NCI-H226 (cell line): ENCODE measurements at places on chromosomes 11 and 22.

DNA sequence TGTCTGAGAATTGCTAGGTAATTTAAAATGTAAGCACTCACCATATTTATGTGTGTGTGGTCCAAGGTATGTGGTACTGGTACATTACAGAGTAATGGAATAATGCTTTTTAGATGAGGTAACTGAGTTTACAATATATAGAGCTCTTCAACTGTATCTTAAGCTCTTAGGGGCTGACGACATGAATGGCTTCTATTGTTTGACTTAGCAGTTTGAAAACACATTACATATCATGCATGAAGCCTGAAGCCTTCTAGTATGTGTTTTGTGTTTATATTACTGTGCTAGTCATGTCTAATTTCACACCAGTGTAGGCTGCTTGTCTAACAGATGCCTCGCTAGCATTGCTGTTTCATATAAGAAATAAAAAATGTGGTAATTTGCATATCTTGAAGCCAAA is 37.2 kb downstream of the GAS2 start:
- no peak for DNase-seq

- DNase-seq = peak; percentile 17
Observed at GRCh38 chr11:121249039-121249663, 43.4 kb upstream of the SC5D start.

DNA sequence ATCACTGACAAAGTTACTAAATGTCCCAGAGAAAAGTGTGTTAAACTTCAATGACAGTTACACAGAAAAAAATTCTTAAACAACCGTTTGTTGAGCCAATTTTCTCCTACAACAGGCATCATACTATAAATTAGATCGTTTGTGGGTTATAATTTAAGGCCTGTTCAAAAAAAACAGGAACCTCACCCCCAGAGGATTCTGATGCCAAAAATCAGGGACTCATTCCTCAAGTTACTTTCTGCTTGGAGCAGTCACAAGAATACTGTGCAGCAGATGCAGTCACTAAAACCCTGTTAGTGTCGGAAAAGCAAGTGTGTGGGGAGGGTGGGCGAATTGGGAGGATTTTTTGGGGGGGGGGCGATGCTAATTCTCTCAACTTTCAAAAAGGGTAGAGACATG is 657 bp downstream of the CWC15 start:
- no peak for DNase-seq

- no peak for DNase-seq
Observed at GRCh38 chr11:131592734-131593133, 222.3 kb downstream of the NTM start.

DNA sequence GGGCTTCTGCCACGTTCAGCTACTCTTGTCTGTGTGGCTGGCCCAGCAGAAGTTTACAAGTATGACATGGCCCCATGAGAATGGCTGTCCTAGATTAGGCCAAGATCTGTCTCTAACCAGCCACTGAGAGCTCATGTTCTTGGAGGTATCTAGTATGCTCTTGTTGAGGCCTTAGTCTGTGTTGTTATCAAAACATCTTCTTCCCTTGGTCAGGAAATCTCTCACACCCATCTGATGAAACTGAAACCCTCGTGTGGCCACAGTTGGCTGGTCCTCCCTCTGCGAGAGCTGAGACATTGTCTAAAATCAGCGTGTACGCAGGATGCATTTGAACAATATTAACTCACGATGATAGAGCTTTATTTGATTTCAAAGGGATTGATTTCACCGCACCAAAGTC is 109.0 kb upstream of the NNMT start:
- DNase-seq = no peak

DNA sequence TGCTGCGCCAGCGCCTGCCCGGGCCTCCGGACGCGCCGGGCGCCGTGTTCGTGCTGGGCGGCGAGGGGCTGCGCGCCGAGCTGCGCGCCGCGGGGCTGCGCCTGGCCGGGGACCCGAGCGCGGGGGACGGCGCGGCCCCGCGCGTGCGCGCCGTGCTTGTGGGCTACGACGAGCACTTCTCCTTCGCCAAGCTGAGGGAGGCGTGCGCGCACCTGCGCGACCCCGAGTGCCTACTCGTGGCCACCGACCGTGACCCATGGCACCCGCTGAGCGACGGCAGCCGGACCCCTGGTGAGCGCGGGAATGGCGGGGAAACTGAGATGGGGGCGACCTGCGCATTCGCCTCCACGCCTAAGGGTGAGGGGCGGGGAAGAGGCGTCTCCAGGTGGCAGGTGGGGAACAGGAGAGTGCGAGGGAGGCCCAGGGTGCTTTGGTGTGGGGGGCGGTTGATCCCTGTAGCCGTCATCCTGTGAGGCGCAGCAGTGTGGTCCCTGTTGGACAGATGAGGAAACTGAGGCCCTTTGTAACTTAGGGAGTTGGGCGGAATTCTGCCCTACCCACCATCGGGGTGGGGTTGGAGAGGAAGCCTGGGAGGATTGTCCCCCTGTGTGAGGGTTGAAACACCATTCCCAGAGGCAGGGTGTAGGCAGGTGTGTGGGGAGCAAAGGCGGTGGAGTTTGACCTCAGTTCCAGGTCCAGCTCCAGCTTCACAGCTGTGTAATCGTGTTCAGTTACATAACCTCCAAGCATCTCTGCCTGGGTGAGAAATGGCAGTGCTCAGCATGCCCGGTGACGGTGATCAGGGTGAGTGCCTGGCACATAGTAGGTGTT is 758 bp downstream of the PDXP start:
- no peak for DNase-seq

DNA sequence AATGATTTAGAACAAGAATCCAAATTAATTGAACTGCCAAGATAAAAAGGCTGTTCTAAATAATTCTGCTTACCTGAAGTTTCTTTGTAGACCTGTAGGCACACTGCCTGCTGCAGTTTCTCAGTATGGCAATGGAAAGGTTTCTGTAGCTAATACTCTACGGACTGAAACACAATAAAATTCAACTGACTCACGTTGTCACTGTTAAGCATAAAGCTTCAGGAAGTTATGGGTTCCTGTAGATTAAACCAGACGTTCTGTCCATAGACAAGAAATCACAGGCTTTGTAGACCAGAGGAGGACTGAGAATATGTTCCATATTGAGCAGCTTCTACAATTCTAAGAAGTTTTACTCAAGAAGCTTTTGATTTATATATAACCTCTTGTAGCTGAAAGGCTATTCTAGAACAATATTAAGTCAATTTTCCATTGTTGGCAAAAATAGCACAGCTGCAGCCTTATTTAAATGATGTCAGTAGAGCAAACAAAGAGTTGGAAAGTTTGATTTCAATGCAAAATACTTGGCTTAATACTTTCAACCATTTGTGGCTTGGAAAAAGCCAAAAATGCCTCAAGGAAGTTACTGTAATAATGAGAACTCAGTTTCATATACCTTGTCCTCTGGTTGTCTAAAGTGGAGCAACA is at the start of gene GLYATL2:
Gene GLYATL2 (minus strand): TSS at position 344 of the 645 bp plus-strand sequence. CDS start 5,092 bp downstream, outside the sequence.
- DNase-seq = no peak

DNA sequence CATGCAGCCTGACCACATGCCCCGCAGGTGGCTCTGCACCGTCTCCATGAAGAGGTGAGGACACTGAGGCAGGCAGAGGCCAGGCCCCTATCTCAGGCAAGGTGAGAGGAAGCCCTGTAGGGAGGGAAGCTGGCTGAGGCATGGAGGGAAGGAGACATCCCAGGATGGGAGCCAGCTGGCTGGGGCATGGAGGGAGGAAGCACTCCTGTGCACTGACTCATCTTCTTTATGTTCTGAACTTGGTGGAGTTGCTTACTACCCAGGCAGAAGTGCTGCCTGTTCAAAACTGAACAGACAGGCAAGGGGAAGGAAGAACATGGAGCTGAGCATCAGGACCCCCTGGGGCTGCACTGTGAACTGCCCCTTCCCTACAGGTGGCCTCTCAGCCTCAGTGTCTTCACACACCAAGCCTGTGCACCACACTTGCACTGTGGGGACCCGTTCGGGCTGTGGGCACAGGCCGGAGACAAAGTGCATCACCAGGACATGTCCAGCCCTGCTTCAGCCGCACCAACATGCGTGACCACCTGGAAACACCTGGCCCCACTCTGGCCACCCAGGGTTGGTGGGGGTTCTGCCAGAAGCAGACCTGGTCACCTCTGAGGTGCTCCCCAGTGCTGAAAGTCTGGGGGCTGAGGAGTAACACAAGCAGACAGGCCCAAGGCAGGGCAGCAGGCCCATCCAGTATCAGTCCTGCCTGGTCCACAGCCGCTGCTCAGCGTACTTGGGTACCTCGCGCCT is 55.5 kb downstream of the DGCR2 start:
- peak; percentile 49 for DNase-seq

- DNase-seq = peak; percentile 9
Observed at GRCh38 chr22:29503811-29504372, 23.9 kb downstream of the NEFH start.

GRCh38 chr11:112564228-112564955 is 303.7 kb upstream of the PLET1 start:
- DNase-seq = no peak

GRCh38 chr11:67283481-67283963 is 5.6 kb upstream of the ANKRD13D start:
- DNase-seq = no peak

DNA sequence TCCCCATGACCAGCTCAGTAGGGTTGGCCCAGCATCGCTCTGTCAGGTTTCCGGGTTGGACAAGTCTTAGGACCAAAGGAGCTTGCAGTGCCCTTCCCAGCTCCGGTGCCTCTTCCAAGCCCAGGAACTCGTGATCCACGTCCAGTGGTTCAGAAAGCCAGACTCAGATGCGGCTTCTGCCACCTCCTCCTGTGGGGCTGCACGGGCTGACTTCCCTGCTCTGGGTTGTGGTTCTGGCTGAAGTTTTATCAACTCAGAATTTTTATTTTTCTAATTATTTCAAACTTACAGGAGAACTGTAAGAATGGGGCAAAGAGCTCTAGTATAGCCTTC is 85.0 kb downstream of the BCR start:
- DNase-seq = no peak

DNA sequence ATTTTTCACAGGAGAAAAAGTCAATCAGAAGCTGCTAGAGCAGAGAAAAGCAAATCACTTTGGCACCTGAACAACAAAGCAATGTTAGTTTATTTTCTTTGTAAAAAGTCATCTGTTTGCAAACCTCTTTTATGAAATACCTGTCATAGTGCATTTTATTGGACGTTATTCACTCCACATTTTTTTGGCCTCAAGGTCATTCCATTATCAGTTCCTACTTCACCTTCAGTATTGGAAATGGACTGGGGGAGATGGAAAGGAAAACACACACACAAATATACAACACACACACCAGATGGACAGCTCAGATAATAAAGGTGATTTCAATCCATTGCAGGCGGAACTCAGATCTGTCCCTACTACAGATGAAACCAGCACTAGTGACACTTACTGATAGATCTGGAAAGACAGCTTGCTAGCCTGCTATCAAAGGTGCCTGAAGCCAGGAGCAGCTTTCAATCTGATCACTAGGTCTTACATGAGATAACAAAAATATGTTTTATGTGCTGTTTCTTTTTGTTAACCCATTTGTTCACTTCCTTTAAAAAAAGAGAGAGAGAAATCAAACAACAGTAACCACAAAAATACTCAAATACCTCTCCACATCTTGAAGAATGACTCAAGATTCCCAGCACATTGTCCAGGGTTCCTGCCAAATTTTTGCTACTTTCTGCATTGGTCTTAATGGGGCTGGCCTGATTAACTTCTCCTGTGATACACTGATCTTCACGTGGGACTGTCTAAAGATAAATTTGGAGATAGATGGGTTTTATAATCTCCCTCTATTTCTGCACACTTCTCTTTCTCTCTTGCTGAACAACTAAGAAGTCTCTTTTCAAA is 844.3 kb upstream of the TENM4 start:
- peak; percentile 63 for DNase-seq

- DNase-seq = no peak
Observed at GRCh38 chr22:37953062-37953436, 352 bp downstream of the C22orf23 start.

DNA sequence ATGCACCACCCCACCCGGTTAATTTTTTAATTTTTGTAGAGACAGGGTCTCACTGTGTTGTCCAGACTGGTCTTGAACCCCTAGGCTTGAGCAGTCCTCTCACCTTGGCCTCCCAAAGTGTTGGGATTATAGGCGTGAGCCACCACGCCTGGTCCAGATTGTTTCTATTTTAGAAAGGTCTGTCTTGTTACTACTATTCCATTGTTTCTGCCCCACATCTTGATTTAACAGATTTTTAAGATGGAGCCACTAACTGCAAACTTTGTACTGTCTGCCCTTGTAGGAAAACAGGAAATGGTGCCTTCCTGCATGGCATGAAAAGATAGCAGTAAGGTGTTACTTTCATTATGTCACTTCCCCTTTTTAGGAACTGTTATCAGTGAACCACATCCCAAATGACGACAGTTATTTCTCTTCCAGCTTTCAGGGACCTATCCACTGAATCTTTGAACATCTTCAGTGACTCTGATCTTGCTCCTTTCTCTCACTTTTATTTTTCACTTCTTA is 23.2 kb downstream of the TAF1D start:
- DNase-seq = peak; percentile 12

GRCh38 chr11:75481223-75481921 is 44.4 kb downstream of the GDPD5 start:
- no peak for DNase-seq

GRCh38 chr11:63893355-63893754 is 23.6 kb downstream of the RCOR2 start:
- no peak for DNase-seq

GRCh38 chr11:91257667-91258066 is 967.0 kb upstream of the FAT3 start:
- DNase-seq = no peak

DNA sequence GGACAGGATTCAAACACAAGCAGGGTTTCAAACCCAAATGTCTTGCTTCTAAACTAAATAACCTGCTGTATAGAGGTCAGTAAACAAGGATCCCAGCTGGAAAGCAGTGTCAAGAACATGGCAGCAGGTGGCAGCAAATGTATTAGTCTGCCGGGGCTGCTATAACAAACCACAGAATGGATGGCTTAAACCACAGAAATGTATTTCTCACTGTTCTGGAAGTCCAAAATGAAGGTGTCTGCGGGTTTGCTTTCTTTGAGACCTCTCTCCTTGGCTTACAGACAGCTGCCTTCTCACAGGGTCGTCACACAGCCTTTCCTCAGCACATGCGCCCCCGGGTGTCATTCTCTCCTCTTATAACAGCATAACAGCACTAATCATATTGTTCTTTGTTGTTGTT is 65.1 kb upstream of the LRRC55 start:
- peak; percentile 25 for DNase-seq

GRCh38 chr22:29056472-29056871 is 5.2 kb downstream of the C22orf31 start:
- no peak for DNase-seq
